Hematopoietic multipotent progenitor cell treated with erythropoietin and hydrocortisone succinate and interleukin-3 and kit ligand, for 8 days (in vitro differentiated cells): ENCODE measurements at places on chromosomes 3 and 15.

DNA sequence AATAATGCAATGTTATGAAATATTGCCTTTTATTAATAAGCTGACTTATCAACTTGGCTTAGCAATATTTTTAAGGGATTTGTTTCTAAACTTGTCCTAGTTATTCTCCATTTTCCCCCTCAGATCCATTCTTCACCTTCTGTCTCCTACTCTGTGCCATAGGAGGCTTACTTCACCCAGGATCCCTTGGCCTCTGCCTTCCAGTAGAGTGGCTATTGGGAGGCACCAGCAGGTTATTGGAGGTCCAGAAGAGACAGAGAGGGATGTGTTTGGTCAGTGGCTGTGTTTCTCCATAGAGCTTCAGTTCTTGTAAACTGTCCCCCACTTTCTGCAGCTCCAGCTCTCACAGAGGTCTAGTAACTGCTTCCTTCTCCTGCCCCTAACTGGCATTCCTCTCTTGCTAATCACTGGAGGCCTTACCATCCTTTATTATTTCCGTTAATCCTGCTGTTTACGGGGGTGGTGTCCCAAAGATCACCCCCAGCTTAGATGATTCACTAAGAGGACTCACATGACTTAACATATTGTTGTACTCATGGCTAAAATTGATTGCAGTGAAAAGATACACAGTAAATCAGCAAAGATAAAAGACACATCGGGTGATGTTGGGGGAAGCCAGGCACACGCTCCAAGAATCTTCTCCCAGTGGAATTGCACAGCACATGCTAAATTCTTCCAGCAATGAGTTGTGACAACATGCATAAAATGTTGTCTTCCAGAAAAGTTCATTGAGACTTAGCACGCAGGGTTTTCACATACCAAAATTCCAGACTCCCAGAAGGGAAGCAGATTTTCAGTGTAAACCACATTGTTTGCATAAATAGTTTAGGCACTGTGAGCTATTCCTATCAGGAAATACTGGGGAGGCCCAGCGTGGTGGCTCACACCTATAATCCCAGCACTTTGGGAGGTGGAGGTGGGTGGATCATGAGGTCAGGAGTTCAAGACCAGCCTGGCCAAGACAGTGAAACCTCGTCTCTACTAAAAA is 67.5 kb downstream of the RPL22L1 start:
- peak; percentile 34 for DNase-seq

DNA sequence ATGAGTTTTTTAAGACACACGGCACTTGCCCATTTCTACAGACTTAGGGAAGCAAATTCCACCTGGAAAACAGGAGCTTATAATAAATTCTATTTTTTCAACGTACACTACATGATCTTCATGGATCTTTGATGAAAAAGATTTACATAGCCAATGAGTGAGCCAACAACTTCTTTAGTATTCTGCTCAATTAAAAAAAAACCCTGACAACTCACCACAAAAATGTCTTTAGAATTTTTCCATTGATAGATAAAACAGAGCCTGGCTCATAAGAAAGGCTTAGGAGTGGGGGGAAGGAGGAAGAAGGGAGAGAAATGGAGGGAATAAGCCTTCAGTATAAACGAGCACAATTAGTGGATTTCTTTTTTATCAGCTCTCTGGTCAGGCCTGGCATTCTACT is 126.7 kb downstream of the ATP10A start:
- DNase-seq = no peak

- DNase-seq = no peak
These were observed 354.1 kb downstream of the GABRG3 start for GRCh38 chr15:27324886-27325615.

DNA sequence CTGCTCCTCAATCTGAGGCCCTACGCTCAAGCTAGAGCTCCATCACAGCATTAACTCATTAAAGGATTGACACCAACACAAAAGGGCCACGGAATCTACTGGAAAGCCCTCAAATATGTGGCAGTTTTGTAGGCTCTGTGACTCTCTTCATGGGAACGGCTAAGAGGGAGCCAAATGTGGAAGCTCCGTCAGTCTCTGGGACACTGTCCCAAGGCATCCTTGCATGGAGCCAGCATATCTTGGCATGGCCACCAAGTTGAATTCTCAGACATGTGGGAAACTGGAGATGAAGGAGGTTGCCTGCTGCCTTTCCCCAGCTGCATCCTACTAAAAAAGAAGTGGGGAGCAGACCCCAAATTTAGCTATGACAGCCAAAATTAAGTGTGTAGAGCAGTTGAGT is 296.9 kb downstream of the NTRK3 start:
- DNase-seq = no peak
